NCI-H1048 (cell line): ENCODE measurements at places on chromosomes 5 and 9.

DNA sequence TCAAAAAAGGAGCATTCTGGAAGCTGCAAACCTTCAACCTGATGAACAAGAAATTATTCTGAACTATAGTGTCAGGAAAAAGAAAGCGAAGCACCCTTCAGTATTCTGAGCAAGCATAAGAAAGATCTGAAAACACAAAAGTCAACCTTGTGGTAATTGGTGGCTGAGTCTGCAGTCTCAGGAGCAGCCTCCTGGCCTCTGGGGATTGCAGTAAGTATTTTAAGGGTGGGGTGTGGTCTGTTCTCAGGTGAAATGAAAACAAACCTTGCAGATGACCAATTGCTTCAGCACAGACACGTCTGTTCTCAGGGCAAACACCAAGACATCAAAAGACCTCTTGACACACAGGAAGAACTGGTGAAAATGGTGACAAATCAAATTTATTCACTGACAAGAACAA is 147.8 kb upstream of the RAPGEF1 start:
- no peak for DNase-seq

GRCh38 chr5:107551088-107551487 is 119.6 kb downstream of the EFNA5 start:
- no peak for DNase-seq

- DNase-seq: no peak
Measured at GRCh38 chr5:81545911-81546310, 152.0 kb upstream of the ACOT12 start.

DNA sequence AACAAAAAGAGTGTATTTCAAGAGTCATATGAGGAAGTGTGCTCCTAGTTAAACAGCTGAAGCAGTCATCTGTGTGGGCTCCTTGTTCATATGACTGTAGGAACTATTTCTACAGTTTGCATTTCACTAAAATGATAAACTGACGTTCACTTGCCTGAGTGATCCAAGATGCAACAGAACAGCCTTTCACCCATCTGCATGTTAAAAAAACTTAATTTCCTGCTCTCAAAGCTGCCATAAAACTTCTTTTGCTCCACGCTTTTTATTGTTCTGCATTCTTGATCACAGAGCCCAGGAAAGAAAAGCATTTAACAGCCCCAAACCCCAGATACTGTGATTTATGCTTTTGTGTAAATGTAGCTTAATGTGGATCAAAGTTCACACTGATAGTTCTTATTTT is 43.9 kb downstream of the ZNF608 start:
- DNase-seq: no peak

GRCh38 chr9:122183501-122183900 is 23.8 kb downstream of the MORN5 start:
- DNase-seq: no peak

DNA sequence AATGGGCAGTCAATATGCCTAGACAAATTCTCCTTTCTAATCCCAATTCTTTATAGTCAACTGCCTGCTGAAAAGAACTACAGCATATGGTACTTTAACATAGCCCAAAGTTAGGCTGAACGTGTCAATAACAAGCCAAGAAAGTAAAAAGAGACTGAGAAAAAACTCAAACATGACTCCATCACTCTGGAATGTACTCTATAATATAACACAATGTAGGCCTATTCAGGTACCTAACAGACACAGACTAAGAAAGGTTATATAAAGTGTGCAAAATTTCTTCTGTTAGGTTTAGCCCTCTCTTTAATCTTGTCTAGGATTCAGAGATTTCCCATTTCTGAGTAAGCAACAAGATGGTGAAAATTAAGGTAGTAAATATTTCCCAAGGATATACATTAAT is 209.7 kb upstream of the PRR16 start:
- no peak for DNase-seq

DNA sequence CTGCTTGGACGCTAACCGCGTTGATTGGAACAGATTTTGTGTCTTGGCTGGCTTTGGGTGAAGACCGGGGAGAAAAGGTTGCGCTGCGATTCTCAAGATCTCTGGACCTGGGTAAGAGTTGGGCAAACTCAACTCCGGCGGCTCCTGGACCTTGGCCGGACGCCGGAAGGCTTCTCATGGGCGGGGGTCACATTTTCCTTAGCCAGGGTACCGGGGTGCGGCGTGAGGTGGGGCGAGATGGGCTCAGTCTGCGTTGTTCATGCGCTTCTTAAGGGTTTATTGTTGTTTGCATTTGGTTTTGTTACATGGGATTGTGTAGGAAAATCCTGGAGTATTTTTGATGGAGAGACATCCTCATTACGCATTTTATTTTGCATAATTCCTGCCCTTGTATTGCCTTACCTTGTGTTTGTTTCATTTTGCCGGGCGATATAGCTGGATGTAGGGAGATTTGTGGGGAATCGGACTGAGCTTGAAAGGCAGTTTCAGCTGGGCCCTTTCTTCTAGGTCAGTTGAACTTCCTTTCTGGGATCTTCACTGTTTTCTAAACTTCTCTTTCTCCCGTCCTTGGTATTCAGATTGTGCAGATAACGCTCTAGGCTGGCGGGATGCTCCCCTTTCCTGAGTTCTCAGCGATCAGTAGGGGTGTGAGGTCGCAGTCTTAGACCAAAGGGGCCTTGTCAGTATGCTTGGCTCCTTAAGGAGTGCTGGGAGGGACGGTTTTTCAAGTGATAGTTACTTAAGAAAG is 524 bp downstream of the MEGF10 start:
- no peak for DNase-seq

DNA sequence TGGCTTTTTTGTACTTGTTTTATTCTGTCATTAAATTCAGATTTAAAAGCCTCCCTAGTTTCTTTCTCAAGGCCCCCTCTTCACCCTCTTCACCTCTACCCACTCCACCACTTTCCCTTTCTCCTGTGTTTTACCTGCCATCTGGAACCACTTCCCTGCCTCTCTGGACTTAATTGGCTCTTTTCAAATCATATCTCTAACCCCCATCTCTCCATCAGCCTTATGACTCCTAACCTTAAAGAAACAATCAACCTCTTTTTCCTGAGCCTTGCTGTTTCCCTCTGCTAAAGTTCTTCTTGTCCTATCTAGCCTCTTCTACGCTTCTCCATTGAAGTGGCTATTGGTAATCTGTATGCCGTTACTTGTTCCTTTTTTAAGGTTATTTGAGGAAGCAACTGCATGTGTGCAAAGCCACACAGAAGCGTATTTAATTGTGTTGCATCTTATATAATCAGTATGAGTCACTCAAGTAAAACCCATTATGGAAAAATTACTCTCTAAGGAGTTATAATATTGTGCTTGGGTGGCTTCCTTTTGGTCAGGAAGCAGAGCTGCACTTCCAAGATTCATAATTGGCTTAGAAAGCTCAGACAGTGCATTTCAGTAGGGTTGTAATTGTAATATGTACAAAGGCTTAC is 653.6 kb upstream of the ITGA1 start:
- DNase-seq: no peak

GRCh38 chr9:133978226-133978898 is 13.8 kb downstream of the VAV2 start:
- DNase-seq: no peak

DNA sequence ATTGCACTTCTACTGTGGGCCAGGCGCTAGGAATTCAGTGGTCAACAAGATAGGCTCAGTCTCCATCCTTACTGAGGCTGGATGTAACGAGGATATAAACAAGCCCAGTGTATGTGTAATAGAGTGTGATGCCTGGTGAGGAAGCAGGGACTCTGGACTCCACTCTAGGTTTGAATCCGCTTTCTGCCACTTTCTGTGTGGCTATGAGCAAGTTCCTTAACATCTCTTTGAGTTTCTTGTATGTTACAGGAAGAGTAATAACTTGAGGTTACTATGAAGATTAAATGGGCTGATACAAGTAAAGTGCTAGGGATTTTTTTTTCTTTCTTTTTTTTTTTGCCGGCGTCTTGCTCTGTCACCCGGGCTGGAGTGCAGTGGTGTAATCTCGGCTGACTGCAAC is 12.4 kb downstream of the DOCK2 start:
- DNase-seq: no peak
